ENCODE measurements at places on chromosomes 2 and 18.

GRCh38 chr18:53070788-53071187 lies 730.8 kb downstream of the DCC start:
- DNase-seq = no peak

DNA sequence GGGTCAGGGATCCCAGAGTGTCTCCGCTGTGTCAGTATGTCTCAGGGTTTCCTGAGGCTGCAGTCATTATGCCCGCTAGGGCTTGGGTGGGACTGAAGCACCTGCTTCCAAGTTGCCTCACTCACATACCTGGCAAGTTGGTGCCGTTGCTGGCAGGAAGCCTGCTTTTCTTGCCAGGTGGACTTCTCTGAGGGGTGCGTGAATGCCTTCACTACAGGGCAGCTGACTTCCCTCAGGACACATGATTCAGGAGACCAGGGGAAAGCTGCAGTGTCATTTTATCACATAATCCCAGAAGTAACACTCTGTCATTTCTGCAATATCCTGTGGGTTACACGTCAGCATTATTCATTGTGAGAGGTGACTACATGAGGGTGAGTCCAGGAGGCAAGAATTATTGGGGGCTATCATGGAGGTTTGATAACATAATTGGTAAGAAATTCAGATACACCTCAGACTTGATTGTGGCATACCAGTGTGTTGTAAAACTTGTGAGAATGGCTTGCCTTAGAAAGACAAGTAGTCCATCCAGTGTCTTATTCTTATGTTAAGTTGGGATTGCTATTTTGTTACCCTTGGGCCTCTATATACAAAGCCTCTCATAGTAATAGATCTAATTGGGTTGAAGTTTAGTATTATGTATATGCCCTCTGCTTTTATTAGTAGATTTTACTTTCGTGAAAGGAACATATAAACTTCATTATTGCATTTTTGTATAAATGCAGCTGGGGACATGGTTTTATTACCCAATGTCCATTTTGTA lies 44.1 kb downstream of the NEDD4L start:
- DNase-seq = peak; percentile 29

DNA sequence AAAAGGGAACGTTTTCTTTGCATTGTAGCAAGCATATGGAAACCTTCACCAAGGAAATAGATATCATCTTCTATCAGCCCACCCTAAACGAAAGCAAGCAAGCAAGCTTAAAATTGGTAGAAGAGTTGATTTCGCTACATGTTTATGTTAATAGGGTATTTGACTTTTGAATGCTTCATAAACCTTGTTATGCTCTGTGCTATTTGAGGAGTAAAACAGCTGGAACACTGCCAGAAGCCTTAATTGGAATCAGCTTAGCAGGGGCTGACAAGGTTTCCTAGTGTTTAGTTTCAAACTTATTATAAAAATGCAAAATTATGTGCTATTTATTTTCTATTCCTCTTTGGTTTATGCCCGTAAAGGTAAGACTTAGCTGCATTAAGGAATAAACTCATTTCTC lies 70.6 kb upstream of the LINC00305 start:
- DNase-seq = no peak

GRCh38 chr18:45467293-45467692 lies 148.0 kb upstream of the SLC14A2 start:
- no peak for DNase-seq

- no peak for DNase-seq
These were observed 109.4 kb upstream of the TMEM200C start for GRCh38 chr18:6004683-6005082.

GRCh38 chr2:238173692-238174091 lies 14.9 kb downstream of the ERFE start:
- DNase-seq = no peak

Measured in NCI-H774 (cell line).